ENCODE measurements at places on chromosomes 2 and 18.

- DNase-seq = no peak
These were observed 26.6 kb downstream of the GULP1 start for GRCh38 chr2:188318161-188318749.

DNA sequence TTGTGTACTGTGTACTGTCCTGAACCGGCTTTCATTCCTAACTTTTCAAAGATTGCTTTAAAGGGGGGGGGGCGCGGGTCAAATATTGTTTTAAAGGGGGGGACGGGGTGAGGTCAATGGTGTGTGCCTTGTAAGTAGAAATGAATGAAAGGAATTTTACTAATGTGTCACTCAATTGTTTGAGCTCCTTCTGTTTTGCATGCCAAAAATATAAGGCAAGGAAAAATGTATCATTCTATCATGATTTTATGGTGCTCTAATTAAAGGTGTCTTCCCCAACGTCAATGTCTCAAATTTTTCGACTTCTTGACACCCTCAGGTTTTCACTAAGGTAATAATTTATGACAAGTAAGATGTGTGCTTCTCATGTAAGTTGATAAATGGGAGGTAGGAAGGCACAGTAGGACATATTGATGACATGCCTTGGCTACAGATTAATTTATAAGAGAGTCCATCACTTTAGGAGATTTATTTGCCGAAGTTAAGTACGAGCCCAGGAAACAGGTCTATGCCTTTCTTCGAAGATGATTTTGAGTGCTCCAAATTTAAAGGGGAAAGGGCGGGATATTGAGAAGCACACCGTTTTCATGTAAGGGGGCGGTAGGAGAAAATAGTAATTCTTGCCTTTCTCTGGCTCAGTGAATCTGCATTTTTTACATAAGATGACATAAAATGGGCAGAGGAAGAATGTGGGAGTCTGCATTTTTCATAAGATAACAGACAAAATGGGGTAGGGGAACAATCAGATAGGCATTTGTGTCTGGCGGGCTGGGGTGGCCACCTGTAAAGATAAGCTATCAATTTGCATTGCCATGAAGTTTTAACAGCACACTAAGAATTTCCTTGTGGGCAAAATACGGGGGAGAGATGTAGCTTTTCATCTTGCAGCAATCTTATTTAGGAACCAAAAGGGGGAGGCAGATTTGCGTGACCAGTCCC lies 1.2 kb upstream of the TRAPPC8 start:
- no peak for DNase-seq

DNA sequence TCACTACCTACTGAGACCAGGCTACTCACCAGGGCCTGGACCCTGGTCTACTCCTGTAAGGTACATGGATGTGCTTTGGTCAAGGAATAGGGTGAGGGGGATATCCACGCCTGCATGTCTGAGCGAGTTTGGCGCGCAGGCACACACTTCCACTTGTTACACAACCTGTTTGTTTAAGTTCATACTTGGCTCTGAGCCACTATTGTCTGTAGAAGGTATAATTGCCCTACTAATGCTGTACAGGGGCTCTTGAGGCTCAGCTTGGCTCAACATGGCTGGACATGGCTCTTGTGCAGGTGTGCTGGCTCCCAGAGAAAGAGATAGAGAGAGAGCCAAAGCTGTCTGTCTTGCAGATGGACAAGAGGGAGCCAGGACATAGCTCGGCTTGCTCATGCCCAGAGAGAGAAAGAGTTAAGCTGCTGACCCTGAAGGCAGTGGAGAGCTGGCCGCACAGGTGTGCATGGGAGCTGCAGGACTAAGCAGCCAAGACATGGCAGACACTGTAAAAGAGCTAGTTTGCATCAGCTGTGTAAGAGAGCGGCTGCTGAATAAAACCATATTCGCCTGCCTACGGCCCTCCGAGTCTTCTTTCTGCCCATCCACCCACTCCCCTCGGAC lies 35.2 kb downstream of the NPPC start:
- no peak for DNase-seq

GRCh38 chr18:60193780-60194179 lies 178.8 kb downstream of the MC4R start:
- no peak for DNase-seq

- no peak for DNase-seq
These were observed 19.4 kb upstream of the KIF1A start for GRCh38 chr2:240839152-240840143.

GRCh38 chr2:235733761-235734160 lies 239.9 kb downstream of the AGAP1 start:
- DNase-seq = no peak

GRCh38 chr18:45277908-45278307 lies 337.4 kb upstream of the SLC14A2 start:
- no peak for DNase-seq

- no peak for DNase-seq
These were observed 110.0 kb downstream of the FEZ2 start for GRCh38 chr2:36487947-36488346.

DNA sequence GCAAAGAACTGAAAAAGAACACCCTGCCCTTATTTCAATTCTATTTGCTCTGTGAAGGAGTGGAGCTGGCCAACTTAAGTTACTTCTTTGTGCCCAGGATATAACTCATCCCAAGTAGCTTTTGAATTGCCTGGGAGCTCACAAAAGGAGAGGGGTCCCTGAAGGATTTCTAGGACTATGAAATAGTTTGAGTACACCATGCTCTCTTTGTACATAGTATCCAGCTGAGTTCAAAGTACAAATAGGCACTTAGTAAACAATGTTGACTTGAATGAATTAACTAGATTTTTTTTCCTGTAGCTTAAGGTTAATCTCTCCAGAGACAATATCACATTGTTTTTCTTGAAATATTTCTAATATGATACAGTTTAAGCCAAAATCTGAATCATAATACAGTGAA lies 47.7 kb downstream of the ZC3H15 start:
- DNase-seq = no peak

- DNase-seq = no peak
These were observed 22.0 kb upstream of the MAP4K4 start for GRCh38 chr2:101675512-101675911.

DNA sequence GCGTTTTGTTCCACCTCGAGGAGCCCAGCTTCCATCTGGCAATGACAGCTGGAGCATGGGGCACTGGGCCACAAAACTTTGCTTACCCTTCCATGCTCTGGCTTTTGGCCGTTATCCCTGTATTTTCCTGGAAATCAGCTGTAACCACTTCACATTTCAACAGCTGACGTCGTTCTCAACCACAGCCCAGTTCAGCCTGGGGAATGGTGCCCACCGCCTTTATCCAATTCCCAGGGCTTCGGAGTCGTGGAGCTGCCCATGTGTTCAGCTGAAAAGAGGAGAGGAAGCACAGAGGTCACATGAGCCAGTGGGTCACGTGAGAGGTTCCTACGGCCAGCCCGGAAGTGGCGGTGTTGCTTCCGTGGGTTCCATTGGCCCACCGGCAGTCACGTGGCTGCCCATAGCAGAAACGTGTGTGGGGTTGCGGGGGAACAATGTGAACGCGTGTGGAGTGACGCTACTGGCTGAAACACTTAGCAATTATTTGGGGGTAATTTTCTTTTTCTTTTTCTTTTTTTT lies 16.7 kb upstream of the EDAR start:
- DNase-seq = no peak

Data from stimulated activated CD8-positive, alpha-beta memory T cell treated with anti-CD3 and anti-CD28 coated beads, Interleukin-7, amount 100 ng/mL, for 1 hour (primary cell).